CD4-positive, alpha-beta T cell treated with Interleukin-6 for 4 hours (primary cell): ENCODE measurements at places on chromosomes 1 and 21.

DNA sequence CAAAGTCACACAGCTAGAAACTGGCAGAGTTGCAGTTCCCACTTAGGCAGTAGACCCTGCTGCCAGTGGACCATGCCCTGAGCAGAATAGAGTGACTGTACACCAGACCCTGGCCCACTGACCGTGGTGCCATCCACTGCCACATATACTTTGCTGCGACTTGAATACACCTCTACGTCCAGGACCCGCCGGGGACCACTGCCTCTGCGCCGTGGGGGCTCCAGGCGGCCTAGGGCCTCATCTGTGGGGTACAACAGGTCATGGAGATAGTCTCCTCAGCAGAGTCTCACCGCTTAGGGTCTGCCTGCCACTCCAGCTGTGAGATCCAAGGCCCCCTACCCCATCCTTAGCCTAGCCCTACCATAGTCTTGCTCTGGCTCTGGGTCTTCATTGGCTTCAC is 1.6 kb downstream of the POMGNT1 start:
- DNase-seq, result no peak

- no peak for DNase-seq
Measured at GRCh38 chr1:162113419-162113818, 43.9 kb downstream of the NOS1AP start.

GRCh38 chr1:204359131-204359473 is 627 bp downstream of the PLEKHA6 start:
- DNase-seq, result no peak

DNA sequence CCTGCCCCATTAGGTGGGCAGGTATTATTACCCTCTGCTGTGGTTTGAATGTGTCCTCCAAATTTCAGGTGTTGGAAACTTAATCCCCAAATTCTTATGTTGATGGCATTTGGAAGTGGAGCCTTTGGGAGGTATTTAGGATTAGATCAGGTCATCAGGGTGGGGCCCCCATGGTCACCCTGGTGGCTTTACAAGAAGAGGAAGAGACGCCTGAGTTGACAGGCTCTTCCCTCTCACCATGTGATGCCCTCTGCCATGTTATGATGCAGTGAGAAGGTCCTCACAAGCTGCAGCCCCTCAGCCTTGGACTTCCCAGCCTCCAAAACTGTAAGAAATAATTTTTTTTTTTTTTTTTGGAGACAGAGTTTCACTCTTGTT is 8.8 kb upstream of the THEMIS2 start:
- no peak for DNase-seq

GRCh38 chr21:36183144-36183795 is 26.6 kb downstream of the DOP1B start:
- no peak for DNase-seq

GRCh38 chr1:17607644-17608581 is 68.4 kb downstream of the ARHGEF10L start:
- DNase-seq, result no peak

DNA sequence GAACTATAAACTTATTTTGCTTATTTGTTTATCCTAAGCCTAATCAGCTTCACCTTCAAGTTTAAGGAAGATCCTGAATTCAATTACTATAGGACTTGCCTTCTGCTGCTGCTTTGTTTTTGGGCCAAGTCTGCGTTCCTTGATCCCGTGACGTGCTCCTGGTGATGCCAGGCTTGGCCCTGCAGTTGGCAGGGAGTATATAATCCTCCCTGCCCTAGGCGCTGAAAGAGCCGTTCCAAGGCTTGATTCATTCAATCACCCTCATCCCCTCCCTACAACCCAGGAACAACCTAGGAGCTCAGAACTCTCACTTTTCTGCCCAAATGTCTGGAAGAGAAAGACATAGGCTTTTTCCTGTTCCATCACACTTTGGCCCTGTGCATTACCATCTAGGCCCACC is 12.4 kb upstream of the LRRN2 start:
- no peak for DNase-seq

- DNase-seq, result no peak
Measured at GRCh38 chr1:40155910-40156309, 5.3 kb upstream of the RLF start.

GRCh38 chr1:23796466-23797271 is 3.9 kb downstream of the GALE start:
- no peak for DNase-seq

DNA sequence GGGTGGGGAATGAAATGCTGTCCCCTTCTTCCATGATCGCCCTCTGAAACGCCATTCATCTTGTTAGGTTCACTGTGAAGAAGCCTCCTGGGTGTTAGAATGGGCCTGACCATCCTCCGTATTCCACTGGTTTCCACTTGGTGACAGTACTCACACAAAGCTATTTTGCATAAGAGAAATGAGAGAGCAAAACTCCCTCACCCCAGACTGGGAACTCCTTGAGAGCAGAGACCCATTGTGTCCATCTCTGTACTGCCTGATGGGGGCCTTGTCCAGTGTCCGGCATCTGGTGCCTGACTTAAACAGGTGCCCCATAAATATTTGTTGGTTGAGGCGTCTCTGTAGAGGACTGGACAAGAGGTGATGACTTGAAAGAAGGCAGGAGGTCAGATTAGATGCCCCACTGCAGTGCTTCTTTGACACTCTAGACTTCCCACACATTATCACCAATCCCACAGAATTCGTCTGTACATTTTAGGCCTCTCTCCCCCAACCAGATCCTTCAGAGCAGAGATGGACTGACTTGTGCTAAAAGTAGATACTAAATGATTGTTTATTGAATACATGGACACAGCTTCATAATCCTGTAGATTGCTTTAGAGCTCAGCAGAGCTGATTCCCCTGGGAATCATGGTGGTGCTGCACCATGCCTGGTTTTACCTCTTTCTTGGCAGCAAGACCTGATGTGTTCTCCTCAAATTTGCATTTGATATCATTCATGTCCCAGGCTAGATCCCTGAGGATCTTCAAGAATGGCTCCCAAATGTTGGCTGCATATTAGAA is 22.4 kb upstream of the KCNA2 start:
- no peak for DNase-seq

GRCh38 chr1:213615226-213615916 is 372.4 kb upstream of the PROX1 start:
- DNase-seq, result no peak

DNA sequence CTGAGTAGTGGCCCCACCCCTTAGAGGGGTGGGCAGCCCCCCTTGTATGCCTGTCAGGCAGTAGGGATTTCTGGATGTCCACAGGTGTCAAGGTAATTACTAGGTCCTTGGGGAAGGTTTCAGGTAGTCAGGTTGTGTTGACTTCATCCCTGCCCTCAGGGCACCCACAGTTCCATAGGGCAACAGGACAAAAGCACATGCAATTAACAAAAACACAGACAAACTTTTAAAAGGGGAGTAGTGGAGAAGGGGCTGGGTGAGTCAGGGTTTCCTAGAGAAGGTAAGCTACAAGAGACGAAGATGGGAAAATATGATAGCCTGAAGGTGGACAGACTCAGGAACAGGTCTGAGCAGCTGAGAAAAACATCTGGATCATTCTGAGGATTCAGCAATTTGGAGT is 14.1 kb downstream of the KRTCAP2 start:
- DNase-seq, result no peak

- no peak for DNase-seq
Measured at GRCh38 chr1:29824511-29825273, 588.4 kb downstream of the PTPRU start.

- no peak for DNase-seq
Measured at GRCh38 chr1:201917362-201918033, 28.8 kb downstream of the SHISA4 start.

DNA sequence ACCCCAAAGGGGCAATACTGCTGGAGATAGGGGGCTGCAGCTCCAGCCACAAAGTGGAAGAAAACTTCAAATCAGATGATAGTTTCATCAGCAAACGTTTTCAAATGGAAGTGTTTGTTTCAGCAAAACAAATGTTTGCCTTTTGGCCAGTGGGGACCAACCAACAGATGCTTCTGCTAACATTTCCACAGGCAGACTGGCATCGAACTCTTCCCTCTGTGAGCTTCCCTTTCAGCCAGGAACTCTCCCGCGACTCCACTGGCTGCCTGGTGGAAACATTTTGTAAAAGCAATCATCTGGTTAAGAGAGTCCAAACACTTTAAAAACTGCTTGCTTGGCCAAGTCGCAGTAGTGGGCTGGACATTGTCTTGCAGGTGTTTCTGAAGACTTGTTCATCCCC is 30.7 kb downstream of the CENPF start:
- DNase-seq, result no peak

- no peak for DNase-seq
Measured at GRCh38 chr1:39431927-39432326, 59.5 kb upstream of the BMP8A start.

- no peak for DNase-seq
Measured at GRCh38 chr21:28325618-28326017, 667.1 kb downstream of the LTN1 start.

DNA sequence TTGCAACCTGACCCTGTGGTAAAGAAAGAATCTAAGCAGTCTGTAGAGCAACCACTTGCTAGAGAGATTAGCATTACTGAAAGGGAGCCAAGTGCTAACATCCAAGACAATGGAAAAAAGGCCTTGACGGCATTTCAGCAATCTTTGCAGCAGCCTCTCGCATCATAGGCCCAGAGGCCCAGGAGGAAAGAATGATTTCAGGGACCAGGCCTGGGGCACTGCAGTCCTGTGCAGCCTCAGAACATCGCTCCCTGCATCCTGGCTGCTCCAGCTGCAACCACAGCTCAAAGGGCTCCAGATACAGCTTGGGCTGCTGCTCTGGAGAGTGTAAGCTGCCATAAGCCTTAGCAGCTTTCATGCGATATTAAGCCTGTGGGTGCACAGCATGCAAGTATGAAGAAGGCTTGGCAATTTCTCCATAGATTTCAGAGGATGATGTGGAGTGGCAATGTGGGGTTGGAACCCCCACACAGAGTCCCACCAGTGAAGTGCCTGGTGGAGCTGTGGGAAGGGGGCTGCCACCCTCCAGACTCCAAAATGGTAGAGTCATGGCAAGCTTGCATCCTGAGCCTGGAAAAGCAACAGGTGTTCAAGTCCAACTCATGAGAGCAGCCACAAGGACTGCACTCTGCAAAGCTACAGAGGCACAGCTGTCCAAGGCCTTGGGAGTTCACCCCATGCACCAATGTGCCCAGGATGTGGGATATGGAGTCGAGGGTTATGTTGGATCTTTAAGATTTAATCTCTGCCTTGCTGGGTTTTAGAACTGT is 110.6 kb upstream of the HMGB4 start:
- no peak for DNase-seq

DNA sequence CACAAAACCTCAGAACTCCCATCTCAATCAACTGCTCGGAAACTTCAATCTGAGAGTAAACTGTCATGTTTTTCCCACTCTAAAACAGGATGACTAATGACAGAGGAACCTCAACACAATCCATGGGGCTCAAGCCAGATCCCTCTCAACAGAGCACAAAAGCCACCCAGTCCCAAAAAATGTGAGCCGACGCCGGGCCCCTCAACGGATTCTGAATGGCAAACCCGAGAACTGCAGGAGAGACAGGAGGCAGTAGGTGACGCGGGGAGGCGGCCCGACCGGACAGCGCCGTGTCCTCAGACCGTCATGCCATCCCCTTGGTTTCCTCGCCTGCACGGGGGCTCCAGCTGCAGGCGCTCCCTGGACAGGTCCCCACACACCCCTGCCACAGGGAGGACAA is 53.4 kb downstream of the SSBP3 start:
- no peak for DNase-seq

- DNase-seq, result no peak
Measured at GRCh38 chr1:2796890-2797740, 4.4 kb downstream of the TTC34 start.

DNA sequence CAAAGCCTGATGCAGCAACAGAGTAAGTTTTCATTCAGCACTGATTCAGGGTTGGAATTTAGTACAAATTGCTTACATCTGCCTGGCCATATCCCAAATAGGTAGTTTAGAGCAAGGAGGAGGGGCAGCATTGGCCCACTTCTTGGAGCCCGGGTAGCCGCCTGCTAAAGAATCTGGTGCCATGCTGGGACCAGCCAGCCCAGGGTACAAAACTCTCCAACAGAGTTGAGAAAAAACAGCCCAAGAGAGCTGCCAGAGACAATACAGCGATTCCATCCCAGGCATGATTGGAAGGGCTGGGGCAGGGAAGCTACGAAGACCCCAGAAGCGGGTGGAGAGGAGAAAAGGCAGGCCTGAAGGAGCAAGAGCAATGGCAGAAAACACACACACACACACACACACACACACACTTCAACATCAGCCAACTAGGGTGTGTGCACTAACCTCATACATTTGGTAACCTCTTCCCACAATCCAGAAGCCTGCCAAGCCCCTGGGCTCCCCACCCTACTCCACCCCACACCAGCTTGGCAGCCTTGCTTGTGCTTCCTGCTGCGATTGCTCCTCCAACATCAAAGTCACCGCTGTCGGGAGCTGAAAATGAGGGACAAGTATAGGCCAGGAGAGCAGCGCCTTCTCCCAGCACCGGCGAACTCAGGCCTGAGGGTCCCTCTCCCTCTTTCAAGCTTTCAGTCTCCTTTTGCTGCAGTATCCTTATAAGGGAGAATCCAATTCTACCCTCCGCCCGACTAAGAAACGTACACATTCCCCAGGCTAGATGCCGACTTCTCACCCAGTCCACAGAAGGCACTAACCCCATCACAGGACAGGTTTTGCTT is 1.2 kb downstream of the PIK3C2B start:
- DNase-seq, result peak; percentile 37

DNA sequence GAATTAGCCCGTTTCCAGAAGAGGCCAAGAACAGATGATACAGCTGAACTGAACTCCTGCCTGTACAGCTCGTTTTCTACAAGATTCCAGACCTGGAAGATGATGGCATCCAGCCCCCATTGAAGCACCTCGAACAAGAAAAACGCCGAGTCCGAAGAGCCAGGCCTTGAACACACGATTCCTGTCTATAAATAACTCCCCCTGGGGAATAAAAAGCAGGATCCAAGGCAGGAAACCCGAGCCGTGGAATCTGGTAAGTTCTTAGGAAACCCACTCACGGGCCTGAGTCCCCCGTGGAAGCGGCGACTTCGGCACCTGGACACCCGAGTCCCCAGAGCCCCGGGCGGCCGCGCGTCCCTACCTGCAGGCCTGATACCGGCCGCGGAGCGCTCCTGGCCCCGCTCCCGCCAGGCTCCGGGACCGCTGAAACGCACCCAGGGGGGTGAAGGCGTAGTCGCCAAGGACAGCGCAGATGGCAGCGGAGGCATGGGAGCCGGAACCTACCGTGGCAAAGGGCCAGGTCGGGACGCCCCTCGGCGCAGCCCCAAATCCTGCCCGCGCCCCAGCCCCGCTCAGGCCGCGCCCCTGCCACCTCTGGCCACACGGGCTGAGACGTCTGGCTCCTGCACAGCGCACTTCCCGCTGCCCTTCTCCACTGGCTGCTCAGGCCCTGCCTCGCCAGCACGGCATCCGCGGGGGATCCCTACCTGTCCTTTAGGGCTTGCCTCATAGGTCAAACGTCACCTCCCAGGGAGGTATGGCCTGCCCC is 14.0 kb upstream of the HLCS start:
- peak; percentile 20 for DNase-seq

- no peak for DNase-seq
Measured at GRCh38 chr1:156104861-156105832, 9.4 kb upstream of the LMNA start.
